NK-92 treated with Interleukin-12 subunit alpha and Interleukin-12 subunit beta, amount 100 ng/mL, for 24 hours (cell line): ENCODE measurements at places on chromosomes 16 and 17.

GRCh38 chr17:44965481-44966234 lies 2.4 kb downstream of the C1QL1 start:
- no peak for DNase-seq

- DNase-seq: no peak
Observed at GRCh38 chr16:49458243-49458642, 84.6 kb downstream of the C16orf78 start.

DNA sequence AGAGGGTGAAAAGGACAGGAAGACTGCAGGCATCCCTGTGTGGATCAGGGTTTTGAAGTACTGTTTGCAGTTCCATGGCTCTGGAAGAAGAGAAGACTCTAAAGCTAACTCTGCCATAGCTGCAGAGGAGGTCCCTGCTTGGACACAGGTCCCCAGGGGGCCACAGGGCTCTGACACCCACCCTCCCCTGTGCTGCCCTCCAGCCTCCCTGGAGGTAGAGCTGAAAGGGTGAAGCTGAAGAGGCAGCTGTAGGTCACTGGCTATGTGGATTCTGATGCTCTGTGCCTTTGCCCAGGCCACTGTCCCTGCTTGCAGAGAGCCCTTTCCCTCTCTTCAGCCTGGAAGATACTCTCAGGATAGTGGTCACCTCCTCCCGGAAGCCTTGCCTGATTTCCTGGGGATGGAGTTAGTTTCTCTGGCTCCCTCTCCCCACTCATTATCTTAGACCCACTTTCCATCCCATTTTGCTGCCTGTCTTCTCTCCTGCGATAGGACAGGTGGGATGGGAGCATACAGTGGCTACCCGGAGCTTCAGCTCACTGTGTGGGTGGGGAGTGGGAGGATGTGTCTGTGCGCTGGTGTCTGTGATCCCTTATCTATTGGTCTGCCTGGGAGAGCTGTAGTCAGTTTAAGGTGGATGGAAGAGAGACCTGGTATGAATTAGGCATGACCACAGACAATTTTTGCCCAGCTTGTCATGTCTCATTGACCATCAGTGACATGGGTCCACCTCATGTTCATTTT lies 89.8 kb upstream of the TMEM97 start:
- DNase-seq: no peak

DNA sequence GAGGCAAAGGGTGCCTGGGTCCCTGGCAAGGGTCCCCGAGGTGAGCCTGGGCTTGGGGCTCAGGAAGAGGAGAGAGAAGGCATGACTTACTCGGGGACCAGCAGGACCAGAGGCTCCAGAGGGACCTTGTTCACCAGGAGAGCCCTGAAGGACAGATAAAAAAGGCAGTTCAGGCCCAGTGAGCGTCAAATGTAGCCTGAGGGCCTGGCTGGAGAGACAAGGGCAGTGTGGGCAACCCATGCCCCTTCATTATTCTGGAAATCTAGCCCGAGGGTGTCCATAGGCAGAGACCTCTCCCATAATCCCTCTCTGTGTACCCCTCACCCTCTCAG lies 14.1 kb downstream of the COL1A1 start:
- DNase-seq: no peak

DNA sequence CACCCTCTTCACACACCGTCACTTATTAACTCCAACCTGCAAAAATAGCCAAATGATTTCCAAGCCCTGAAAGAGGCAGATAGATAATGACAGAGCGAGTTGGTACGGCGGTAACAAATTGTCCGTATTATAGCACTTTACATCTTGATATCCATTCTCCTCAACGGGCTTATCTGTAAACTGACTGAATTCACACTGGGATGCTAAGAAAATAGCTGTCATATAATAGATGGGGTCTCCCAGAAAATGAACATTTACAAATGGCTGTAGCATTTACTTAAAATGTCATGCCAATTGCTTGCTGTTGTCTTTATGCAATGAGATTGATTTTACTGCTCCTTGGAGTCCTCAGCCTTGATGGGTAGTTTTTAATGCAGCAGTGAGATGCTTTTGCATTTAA lies 225.8 kb upstream of the SDK2 start:
- no peak for DNase-seq

DNA sequence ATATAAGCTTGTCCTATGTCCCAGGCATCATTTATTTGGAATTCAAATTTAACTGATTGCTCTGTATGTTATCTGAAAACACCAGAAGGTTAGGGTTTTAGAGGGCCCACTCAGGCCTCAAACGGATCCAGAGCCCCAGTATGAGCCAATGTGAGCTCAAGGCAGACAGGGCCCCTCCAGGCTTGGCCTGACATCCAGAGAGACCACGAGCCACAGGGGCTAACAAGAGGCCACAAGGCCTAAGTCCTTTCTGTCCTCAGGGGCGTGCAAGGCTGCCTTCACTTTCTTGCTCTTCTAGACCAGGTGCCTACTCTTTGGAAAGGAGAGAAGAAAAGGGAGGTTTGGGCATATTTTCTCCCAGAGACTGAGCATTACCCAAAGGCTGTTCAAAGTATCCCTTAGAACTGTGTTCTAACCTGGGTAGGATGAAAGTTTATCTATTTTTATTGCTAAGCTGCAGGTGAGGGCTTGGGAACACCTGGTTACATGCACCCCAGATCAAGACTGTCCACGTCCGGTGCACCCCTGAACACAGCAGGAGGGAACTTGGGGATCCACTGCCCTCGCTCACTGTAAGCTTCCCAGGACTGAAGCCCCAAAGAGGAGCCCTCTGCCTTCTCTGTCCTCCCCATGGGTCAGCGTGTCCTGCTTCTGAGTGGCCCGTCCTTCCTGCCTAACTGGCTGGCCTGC lies 1.5 kb upstream of the ENGASE start:
- no peak for DNase-seq

GRCh38 chr17:74882517-74883240 lies 9.9 kb upstream of the FDXR start:
- DNase-seq: no peak

- no peak for DNase-seq
Observed at GRCh38 chr16:9061358-9061813, 30.1 kb upstream of the HAPSTR1 start.

- DNase-seq: no peak
Observed at GRCh38 chr16:74053826-74054225, 242.8 kb upstream of the PSMD7 start.

GRCh38 chr17:29504711-29505110 lies 62.1 kb downstream of the ABHD15 start:
- no peak for DNase-seq

DNA sequence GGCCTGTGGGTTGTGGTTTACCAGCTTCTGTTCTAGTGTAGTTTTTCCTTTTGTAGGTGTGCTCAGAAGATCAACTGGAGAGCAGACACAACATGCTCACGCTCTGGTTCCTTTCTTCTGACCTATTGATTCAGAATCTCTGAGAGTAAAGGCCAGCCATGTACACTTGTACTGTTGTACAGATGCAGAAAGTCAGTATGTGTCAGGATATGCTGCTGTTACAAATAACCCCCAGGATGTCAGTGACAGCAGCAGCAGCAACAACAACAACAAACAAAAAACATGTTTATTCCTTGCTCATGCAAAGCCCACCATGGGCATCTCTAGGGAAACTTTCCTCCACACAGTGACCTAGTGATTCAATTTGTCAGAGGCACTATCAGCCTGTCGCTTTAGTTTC lies 154.8 kb upstream of the RBFOX1 start:
- no peak for DNase-seq

GRCh38 chr16:50310308-50311133 lies 44.2 kb downstream of the ADCY7 start:
- no peak for DNase-seq

DNA sequence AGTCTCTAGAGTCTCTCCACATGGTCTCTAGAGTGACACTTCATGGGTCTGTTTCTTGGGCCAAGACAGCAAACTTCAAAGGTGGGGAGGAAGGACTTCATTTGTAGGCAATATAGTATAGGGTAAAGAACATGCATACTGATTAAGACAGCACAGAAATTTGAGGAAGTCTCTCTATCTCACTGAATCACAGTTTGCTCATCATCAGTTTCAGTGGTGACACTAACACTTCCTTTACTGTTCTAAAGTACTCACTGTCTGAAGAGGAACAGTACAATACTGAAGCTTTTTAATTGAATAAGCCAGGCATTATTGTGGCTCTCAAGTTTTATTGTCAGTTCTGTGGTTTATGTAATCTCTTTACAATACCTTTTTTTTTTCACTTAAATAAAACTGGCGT lies 656.4 kb upstream of the CDH8 start:
- no peak for DNase-seq

GRCh38 chr16:47664653-47665325 lies 203.7 kb downstream of the PHKB start:
- no peak for DNase-seq

- DNase-seq: no peak
Observed at GRCh38 chr17:41754066-41754465, 19.6 kb upstream of the HAP1 start.

- no peak for DNase-seq
Observed at GRCh38 chr16:53559270-53559951, 56.4 kb upstream of the AKTIP start.

DNA sequence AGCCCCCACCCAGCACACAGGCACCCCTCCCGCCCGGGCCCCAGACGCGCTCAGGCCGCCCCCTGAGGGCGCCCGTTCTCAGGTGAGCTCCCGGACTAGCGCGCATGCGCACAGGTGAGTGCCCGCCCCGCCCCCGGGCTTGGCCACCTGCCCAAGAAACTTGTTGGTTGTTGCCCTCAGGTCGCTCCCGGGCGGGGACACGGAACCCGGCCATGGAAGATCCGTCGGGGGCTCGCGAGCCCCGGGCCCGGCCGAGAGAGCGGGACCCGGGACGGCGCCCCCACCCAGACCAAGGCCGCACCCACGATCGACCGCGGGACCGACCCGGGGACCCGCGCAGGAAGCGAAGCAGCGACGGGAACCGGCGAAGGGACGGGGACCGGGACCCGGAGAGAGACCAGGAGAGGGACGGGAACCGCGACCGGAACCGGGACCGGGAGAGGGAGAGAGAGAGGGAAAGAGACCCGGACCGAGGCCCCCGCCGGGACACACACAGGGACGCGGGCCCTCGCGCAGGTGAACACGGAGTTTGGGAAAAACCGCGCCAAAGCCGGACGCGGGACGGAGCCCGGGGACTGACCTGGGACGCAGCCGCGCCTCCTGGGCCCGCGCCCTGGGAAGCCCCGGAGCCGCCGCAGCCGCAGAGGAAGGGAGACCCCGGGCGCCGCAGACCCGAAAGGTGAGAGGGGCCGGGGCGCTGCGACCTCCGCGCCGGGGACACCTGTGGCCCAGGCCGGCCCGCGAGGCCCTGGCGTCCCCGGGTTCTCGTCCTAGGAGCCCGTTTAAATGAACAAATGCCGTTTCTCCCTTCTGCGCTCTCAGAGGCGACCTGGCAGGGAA lies at the start of gene MARVELD3:
Gene MARVELD3, plus strand, starts transcription at position 167 of the 840 bp plus-strand sequence. Its CDS starts 46 bp downstream, at position 213.
- no peak for DNase-seq

DNA sequence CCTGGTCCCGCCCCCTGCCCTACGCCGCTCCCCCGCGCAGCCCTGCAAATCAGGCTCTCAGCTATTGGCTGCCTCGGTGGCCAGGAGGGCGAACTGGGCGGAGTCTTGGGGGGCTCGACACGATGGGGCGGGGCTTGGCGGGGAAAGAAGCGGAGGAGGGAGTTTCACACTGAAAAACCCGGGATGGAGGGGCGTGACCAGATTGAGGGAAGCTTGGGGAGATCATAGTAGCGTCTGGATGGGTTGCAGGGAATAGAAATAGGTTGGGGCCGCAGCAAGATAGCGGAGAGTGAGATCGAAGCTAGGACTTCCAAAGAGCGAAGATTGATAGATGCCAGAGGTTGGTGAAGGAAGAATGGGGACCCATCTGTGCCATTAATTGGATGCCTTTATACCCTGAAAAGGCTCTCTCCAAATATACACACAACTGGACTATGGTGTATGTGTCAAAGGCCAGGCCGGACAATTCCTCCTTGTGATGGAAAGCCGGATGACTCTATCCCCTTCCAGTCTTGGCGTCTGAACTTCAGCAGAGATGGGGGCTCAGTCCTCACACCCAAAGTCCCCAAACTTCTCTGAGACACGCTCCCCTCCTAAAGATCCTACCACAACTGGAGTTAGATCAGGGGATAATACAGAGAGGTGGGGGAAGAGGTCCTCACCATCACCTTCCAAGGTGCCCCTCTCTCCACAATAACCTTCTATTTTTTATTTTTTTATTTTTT lies 376 bp upstream of the STAC2 start:
- DNase-seq: no peak

- DNase-seq: no peak
Observed at GRCh38 chr16:69131167-69131838, 1.1 kb downstream of the CHTF8 start.

GRCh38 chr16:49543631-49543946 lies 170.0 kb downstream of the C16orf78 start:
- no peak for DNase-seq

DNA sequence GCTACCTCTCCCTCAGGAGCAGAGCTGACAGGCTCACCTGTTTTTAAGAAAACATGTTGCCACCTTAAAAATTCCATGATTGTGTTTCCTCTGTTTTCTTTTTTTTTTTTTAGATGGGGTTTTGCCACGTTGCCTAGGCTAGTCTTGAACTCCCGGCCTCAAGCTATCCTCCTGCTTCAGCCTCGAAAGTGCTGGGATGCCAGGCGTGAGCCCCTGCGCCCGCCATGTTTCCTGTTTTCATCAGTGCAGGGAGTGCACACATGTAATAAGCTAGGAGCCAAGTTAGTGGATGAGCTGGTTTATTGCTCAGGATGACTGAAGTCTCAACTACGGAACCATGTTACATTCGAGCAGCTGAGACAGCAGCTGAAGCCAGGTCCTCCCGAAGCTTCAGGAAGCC lies 13.6 kb downstream of the MRM3 start:
- no peak for DNase-seq

- no peak for DNase-seq
Observed at GRCh38 chr17:79413611-79414010, 197.2 kb downstream of the RBFOX3 start.

DNA sequence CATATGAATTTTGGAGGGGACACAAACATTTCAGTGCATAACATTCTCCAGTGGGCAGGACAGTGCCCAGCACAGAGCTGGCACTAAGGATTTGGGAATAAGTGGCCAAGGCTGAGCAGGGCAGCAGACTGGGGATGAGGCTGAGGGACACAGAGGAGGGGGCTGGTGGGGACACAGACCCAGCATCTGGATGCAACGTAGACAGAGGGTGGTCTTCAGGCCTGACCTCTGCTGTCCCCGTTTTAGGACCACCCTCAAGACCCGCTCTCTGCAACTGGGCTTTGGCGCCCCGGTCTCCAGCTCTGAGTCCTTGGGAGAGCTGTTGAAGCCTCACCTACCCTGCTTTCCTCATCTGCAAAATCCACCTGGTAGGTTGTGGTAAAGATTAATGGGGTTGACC lies 3.3 kb upstream of the PRSS33 start:
- DNase-seq: no peak

DNA sequence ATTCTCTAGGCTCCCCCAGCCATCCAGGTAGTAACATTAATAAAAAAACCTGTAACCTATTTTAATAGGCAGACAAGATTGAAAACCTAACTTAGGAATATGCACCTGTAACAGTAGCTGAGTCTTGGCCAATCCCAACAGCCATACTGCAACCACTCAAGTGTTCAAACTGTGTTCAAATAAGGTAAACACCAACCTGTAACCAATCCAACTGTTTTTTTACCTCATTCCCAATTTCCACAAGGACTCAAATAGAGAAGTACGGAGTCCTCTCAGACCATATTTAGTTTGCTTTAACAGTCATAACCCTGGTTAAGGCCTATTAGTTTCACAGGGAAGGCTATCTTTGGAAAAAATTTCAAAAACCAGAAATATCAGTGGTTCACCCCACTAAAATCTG lies 40.4 kb upstream of the NOS2 start:
- no peak for DNase-seq

GRCh38 chr16:86545954-86546637 lies 8.9 kb downstream of the MTHFSD start:
- no peak for DNase-seq
